ENCODE measurements at places on chromosomes 11 and 22.
A peak's percentile ranks its signal among the peaks of the same experiment; 100 is the strongest.

DNA sequence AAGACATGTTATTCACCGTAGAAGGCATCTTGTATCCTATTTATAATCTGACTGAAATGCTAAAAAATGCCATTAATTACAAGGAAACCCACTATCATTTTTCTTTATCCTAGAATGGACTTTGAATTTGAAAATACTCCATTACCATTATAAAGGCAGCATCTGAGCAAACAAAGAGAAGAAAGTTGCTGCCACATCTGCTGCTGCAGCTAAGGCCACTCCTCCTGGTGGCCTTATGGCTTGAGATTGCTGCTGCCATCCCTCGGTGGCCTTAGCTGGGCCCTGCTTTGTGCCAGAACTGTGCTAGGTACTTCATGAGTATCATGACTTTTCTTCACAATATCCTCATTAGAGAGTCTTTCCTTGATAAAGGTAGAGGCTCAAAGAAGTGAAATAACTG lies 1210.1 kb upstream of the TENM4 start:
- no peak for DNase-seq

- no peak for DNase-seq
Measured at GRCh38 chr22:17562906-17563870, at the start of gene SLC25A18. Gene SLC25A18 (plus strand): TSS chr22:17563498. CDS start chr22:17579945, 16,447 bp downstream.

- DNase-seq = no peak
Measured at GRCh38 chr11:134497586-134497985, 85.5 kb upstream of the B3GAT1 start.

GRCh38 chr11:1740786-1741530 lies 9.4 kb downstream of the IFITM10 start:
- no peak for DNase-seq

- no peak for DNase-seq
Measured at GRCh38 chr11:128888034-128888985, 2.8 kb upstream of the KCNJ5 start.

DNA sequence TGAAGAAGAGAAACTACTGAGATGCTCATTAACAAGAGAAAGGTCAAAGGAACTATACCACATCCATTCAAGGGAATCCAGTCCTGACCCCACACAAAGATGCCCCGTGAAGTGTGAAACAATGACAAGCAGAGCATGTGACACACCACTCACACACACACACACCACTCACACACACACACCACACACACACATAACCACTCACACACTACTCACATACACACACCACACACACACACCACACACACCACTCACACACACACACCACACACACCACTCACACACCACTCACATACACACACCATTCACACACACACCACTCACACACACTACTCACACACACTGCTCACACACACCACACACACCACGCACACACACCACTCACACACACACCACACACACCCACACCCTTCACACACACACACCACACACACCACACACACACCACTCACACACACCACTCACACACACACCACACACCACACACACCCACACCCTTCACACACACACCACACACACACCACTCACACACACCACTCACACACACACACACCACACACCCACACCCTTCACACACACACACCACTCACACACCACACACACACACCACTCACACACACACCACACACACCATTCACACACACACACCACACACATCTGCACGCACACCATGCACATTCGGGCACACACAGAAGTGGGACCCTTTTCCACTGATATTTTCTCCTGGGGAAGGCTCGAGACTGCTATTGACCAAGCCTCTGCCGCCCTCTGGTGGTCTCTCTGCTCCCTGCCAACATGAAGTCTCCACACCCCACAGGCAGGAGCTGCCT lies 32.0 kb upstream of the COMT start:
- DNase-seq = peak; percentile 68

GRCh38 chr11:112085822-112086421 lies 634 bp downstream of the TIMM8B start:
- no peak for DNase-seq

DNA sequence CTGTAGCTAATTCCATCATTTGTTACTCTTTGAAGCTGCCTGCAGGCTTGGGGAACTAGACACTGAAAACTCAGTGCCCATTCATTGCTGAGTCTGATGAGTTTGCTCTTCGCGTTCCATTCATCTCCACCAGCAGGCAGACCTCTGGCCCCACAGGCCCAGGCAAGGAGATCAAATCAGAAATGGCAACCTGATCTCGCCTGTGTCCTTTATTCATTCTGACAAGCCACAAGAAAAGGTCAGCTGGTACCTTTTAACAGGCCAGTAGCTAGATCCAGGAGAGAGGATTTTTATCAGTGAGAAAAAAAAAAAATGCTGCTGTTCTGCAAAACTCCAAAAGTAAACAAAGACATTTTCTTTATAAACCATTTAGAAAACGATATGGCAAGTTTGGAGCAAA lies 742.5 kb downstream of the ETS1 start:
- DNase-seq = no peak

DNA sequence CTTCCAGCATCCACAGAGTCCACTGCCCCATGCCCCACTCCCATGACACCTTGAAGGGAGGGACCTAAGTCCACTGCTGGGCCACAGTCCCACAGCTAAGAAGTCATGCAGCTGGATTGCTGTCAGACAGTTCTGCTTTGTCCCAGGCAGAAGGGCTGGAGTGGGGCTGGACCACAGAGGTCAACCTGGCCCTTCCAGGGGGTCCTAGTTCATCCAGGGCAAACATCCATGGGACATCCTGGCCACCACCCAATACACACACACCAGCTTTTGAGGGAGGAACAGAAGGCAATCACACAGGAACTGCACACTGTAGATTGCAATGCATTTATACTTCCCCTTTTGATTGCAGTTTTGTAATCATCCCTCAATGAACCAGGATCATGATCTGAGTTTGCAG lies 11.3 kb upstream of the APOL4 start:
- DNase-seq = no peak

All from activated T-helper 1 cell treated with anti-CD3 and anti-CD28 coated beads, Interleukin-2, amount 50 U/mL, for 16 hours (primary cell).